ENCODE measurements at places on chromosomes 1 and 21.

DNA sequence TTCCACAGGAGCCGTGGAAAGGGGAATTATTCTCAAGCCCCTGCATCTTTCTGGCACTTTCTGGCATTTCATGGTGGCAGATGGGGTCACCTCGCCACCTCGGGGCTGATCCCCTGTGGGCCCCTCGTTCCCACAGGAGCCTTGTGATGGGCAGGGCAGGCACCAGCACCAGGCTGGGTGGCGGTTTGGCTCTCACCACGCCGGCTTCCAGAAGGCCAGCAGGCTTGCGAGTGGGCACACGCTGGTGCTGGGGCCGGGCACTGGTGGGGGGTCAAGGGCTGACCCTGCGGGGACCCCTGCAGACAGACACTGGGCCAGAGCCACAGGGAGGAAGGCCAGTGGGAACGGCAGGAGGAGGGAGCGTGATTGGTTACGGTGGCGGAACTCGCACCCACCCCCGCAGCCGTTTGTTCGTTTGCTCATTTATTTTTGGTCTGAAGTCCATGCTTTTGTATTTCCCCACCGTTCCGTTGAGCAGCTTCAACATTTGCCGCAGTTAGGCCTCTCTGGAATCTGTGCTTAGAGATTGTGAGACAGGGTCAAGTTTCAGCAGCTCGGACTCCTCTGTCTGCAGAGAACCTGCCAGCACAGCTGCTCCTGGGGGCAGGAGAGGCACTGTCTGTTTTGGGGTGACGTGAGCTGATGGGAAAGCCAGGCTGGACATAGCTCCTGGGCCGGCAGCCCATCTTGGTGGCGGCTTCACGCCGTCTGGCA lies 5.3 kb downstream of the COL18A1 start:
- no peak for DNase-seq

DNA sequence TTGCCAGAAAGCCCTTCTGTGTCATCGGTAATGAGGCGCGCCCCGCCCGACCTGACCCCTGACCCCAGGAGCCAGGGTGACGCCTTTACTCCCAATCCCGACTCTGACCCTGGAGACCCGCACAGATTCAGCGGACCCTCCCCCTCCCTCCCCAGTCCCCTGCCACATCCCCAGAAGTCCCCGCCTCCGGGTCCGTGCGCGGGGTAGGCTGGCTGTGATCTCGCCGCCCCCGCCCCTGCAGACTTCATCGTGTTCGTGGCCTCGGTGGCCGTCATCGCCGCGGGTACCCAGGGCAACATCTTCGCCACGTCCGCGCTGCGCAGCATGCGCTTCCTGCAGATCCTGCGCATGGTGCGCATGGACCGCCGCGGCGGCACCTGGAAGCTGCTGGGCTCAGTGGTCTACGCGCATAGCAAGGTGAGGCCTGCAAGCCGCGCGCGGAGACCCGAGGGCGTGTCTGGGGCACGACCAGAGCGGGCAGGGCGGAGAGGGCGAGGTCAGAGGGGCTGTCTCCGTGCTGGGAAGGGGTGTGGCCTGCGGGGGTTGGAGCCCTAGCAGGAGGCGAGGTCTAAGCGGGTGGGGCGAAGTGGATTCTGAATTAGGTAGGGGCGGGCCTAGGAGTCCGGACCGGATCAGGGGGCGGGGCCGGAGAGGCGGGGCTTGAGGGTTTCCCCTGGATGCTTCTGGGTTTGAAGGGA lies 34.8 kb downstream of the KCNQ4 start:
- DNase-seq = peak; percentile 91

DNA sequence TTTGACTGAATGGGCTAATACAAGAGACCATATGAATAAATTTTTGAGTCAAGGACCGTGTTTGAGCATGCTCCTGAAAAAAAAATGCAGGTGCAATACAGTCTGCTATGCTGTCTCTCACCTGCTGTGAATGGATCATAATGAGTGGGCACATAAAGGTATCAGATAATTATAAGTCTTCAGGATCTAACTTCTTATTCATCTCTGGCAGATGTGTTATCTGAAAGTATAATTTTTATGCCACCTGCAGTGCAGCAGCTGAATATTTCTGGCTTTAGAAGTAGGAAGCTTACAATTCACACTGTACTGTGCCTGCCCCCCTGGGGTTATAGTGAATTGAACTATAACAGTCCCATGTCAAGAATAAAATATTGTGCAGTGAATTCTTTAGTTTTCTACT lies 333.3 kb downstream of the MRPL39 start:
- DNase-seq = no peak

DNA sequence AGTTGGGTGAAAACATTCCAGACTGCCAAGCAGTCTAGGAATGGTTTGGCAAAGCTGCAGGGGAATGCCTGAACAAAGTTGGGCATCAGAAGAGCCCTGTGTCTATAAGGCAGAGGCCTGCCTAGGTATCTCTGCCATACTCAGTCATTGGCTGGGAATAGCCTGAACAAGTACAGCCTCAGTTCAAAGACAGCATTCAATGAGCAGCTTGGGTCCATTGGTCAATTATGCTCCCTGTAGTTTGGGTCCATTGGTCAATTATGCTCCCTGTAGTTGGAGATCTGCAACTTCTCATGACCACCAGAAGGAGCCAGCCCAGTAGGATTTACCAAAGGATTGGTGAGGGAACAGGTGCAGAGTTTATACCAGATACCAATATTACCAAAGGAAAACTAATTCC lies 31.6 kb downstream of the FMO3 start:
- no peak for DNase-seq

Data from T-helper 1 cell (primary cell).